Mesendoderm (in vitro differentiated cells): ENCODE measurements at places on chromosomes 1 and 21.
A peak's percentile ranks its signal among the peaks of the same experiment; 100 is the strongest.

DNA sequence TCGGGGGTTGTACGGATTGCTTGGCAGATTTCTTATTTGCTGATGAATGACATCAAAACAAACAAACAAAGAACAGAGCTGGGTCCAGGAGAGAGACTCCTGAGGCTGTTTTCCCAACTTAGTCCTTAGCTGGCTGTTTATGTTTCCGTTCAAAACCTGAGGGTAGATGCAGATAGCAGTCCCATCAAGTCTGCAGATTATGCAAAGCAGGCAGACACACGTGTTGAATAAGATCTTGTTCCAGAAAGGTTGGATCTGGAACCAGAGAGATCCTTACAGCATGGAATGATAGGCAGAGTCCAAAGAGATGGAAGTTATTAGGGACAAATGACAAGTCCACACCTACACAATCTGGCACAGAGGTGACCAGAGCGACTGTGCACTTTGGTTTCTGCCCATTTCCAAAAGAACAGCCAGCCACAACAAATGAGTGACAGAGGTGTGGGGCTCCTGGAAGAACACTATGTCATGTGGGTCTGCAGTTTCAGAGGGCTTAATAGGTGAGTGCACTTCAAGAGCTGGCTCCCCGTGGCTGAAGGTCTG lies 65.5 kb downstream of the MAN1C1 start:
- no peaks in the 10 kb centered on the region for H3K4me1 ChIP-seq
- H3K36me3 ChIP-seq: no peaks in the 10 kb centered on the region
- DNase-seq: no peak
- no peak overlapping the region for H3K4me3 ChIP-seq
- H3K27ac ChIP-seq: no peak overlapping the region
- H3K27me3 ChIP-seq: no peaks in the 10 kb centered on the region

DNA sequence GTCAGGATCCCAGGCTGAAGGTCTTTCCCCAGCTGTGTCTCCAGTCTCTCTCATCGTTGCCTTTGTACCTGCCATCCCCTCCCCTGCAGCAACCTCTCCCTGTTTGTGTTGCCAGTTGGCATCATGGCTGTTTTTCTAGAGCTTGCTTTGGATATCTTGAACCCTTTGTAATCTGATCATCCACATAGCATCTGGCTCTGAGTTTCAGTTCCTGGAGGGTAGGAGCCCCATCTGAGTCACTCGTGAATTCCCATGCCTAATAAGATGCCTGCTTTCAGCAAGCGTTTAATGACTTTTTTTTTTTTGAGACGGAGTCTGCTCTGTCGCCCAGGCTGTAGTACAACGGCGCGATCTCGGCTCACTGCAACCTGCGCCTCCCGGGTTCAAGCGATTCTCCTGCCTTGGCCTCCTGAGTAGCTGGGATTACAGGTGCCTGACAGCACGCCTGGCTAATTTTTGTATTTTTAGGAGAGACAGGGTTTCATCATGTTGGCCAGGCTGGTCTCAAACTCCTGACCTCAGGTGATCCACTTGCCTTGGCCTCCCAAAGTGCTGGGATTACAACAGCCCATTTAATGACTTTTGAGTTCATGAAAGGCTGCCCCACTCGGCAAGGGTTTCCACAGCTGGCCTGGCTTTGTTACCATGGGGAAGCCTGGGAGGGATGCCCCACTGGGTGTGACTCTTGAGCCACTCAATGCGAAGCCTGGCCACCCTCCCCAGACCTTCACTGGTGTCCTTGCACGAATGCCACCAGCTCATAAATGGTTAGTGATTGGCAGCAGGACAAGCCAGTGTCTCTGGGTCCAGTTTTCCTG lies 11.9 kb downstream of the ALPL start:
- DNase-seq: no peak
- no peak overlapping the region for H3K4me3 ChIP-seq
- no peaks in the 10 kb centered on the region for H3K36me3 ChIP-seq
- H3K4me1 ChIP-seq: no peaks in the 10 kb centered on the region
- no peaks in the 10 kb centered on the region for H3K27me3 ChIP-seq

DNA sequence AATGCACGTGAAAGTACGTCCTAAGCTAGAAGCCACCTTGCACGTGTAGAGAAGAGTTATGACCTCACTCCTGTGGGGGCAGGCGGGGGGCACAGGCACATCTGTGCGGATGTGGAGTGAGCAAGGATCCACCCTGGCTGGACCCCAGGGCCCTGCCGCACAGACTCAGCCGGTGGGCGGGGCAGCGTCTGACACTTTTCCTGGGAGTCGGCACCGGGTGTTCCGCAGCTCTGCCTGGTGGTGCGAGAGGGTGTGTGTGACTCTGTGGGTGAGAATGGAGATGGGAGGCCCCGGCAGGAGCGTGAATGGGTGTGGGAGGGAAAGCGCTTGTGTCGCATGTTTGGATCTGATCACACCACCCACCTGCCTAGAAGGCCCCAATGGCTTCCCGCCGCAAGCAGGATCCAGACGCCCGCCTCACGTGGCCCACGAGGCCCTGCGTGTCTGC lies 29.5 kb downstream of the RAP1GAP start:
- H3K27ac ChIP-seq: peak overlapping the region; percentile 0
- DNase-seq: peak; percentile 78
- no peak overlapping the region for H3K4me3 ChIP-seq

GRCh38 chr21:20999659-21000058 lies 1.4 kb downstream of the NCAM2 start:
- no peak overlapping the region for H3K27ac ChIP-seq
- H3K27me3 ChIP-seq: no peaks in the 10 kb centered on the region
- no peaks in the 10 kb centered on the region for H3K4me1 ChIP-seq
- H3K4me3 ChIP-seq: no peak overlapping the region
- H3K36me3 ChIP-seq: no peaks in the 10 kb centered on the region

DNA sequence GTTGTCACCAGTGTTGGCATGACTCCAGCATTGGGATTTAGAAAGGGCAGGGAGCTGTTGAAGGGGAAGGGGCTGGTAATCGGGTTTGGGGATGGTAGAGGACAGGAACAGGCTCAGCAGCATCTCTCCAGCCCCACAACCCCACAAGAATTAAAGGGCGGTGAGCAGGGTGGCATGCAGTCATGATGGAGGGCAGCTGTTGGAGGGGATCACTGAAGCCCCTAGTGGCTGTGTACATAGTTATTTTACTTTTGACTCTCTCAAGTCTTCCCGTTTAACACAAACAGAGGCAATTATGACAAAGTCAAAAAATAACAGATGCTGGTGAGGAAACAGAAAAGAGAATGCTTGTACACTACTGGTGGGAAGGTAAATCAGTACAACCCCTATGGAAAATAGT lies 213.8 kb downstream of the URB2 start:
- no peak overlapping the region for H3K27ac ChIP-seq
- no peak overlapping the region for H3K4me3 ChIP-seq
- no peak for DNase-seq
- no peaks in the 10 kb centered on the region for H3K36me3 ChIP-seq

- no peaks in the 10 kb centered on the region for H3K4me1 ChIP-seq
- DNase-seq: no peak
- no peak overlapping the region for H3K27ac ChIP-seq
- no peaks in the 10 kb centered on the region for H3K36me3 ChIP-seq
- H3K27me3 ChIP-seq: no peaks in the 10 kb centered on the region
These were observed 819.3 kb downstream of the BRINP3 start for GRCh38 chr1:189658381-189658780.

DNA sequence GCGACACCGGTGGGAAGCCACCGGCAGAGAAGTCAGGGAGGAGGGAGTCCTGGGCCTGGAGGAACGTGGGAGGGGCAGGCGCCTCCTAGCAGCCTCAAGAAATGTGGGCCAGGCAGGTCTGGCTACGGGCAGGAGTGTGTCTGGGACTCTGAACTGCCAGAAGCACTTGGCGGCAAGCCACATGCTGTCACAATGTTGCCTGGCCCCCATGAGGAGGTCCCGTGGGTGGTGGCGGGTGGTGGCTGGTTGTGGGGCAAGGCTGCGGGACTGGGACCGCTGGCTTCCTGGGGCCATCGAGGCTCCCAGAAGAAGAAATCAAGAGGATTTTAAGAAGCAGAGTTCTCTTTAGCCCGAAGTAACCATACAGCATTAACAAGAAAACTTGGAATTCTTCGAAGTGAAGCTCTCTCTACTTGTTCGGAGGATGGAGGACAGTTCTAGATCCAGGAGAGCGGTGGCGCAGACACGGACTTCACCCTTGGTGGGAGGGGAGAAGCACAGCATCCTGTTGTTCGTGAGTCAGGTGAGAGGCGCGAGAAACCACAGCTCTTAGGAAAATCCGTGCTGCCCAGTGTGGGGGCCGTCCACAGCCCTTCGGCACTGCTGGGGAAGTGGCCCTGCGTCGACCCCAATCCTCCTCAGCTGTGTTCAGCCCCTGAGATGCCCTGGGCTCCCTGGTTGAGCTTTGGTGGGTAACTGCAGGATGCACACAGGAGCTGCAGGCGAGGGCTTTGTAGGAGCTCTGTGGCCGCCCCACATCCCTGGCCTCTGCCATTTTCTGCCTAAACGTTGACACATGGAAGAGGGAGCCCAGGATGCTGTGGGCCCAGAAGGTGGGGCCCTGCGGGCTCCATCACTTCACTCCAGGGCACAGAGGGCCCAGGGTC lies 12.4 kb downstream of the SKI start:
- H3K36me3 ChIP-seq: peaks cover 5% of the 10 kb centered on the region
- H3K27me3 ChIP-seq: no peaks in the 10 kb centered on the region
- no peak overlapping the region for H3K27ac ChIP-seq
- H3K4me3 ChIP-seq: no peak overlapping the region
- DNase-seq: no peak

- no peaks in the 10 kb centered on the region for H3K27me3 ChIP-seq
- no peak overlapping the region for H3K4me3 ChIP-seq
- H3K36me3 ChIP-seq: no peaks in the 10 kb centered on the region
- H3K4me1 ChIP-seq: no peaks in the 10 kb centered on the region
These were observed 47.4 kb upstream of the C21orf91 start for GRCh38 chr21:17866590-17866989.

- H3K27me3 ChIP-seq: no peaks in the 10 kb centered on the region
- no peak overlapping the region for H3K27ac ChIP-seq
- no peaks in the 10 kb centered on the region for H3K4me1 ChIP-seq
- no peaks in the 10 kb centered on the region for H3K36me3 ChIP-seq
These were observed 1141.6 kb downstream of the KCNT2 start for GRCh38 chr1:195466639-195467038.

- H3K36me3 ChIP-seq: no peaks in the 10 kb centered on the region
- no peaks in the 10 kb centered on the region for H3K27me3 ChIP-seq
- H3K27ac ChIP-seq: no peak overlapping the region
These were observed 22.0 kb downstream of the TGFB2 start for GRCh38 chr1:218367118-218367517.

DNA sequence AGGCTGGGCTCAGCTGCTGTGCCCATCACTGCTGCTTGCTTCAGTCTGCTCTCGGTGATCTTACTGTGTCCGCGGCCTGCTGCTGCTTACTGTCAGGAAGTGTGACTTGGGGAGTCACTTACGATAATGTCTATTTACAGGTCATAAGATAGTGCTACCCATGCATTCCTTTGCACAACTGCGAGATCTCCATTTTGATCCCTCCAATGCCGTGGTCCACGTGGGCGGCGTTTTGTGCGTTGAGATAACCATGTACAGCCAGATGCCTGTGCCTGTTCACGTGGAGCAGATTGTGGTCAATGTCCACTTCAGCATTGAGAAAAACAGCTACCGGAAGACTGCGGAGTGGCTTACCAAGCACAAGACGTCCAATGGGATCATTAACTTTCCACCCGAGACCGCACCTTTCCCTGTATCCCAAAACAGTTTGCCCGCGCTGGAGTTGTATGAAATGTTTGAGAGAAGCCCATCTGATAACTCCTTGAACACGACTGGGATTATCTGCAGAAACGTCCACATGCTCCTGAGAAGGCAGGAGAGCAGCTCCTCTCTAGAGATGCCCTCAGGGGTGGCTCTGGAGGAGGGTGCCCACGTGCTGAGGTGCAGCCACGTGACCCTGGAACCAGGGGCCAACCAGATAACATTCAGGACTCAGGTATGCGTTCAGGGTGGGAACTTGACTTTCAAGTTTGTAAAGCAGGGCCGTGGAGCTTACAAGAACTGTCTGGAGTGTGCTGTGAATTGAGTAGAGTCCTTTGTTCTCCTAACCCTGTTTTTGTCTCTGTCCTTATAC lies 24.4 kb upstream of the PWP2 start:
- H3K27ac ChIP-seq: no peak overlapping the region
- peaks cover 5% of the 10 kb centered on the region for H3K36me3 ChIP-seq
- no peak overlapping the region for H3K4me3 ChIP-seq
- no peaks in the 10 kb centered on the region for H3K4me1 ChIP-seq
- DNase-seq: no peak

GRCh38 chr1:62676611-62677356 lies 11.4 kb downstream of the DOCK7 start:
- H3K27ac ChIP-seq: no peak overlapping the region
- H3K4me3 ChIP-seq: no peak overlapping the region
- H3K4me1 ChIP-seq: no peaks in the 10 kb centered on the region

DNA sequence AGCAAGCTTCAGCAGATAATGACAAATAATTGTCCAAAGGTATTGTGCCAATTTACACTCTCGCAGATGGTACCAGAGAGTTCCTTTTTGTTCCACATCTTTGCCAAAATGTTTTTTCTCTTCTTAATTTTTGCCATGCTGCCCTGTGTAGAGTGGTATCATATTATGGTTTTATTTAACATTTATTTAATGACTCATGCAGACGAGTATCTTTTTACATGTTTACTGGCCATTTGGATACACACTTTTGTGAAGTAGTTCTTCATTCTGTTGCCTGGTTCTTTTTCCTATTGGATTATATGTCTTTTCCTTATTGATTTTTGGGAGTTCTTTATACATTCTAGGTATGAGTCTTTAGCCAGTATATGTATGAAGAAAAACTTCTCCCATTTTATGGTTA lies 151.1 kb downstream of the PCNX2 start:
- H3K4me3 ChIP-seq: no peak overlapping the region
- H3K4me1 ChIP-seq: no peaks in the 10 kb centered on the region
- no peak overlapping the region for H3K27ac ChIP-seq
- no peak for DNase-seq
- no peaks in the 10 kb centered on the region for H3K27me3 ChIP-seq

- no peak for DNase-seq
- H3K36me3 ChIP-seq: no peaks in the 10 kb centered on the region
- no peak overlapping the region for H3K4me3 ChIP-seq
- no peaks in the 10 kb centered on the region for H3K27me3 ChIP-seq
- H3K27ac ChIP-seq: no peak overlapping the region
These were observed 8.3 kb downstream of the CFHR2 start for GRCh38 chr1:196951711-196952394.

GRCh38 chr1:70033266-70033873 lies 172.0 kb downstream of the LRRC40 start:
- H3K27me3 ChIP-seq: no peaks in the 10 kb centered on the region
- H3K36me3 ChIP-seq: no peaks in the 10 kb centered on the region
- H3K4me1 ChIP-seq: no peaks in the 10 kb centered on the region
- no peak for DNase-seq
